ENCODE measurements at places on chromosomes 7 and 10.

GRCh38 chr7:142870566-142871259 lies 14.8 kb downstream of the TRPV6 start:
- DNase-seq, result no peak

DNA sequence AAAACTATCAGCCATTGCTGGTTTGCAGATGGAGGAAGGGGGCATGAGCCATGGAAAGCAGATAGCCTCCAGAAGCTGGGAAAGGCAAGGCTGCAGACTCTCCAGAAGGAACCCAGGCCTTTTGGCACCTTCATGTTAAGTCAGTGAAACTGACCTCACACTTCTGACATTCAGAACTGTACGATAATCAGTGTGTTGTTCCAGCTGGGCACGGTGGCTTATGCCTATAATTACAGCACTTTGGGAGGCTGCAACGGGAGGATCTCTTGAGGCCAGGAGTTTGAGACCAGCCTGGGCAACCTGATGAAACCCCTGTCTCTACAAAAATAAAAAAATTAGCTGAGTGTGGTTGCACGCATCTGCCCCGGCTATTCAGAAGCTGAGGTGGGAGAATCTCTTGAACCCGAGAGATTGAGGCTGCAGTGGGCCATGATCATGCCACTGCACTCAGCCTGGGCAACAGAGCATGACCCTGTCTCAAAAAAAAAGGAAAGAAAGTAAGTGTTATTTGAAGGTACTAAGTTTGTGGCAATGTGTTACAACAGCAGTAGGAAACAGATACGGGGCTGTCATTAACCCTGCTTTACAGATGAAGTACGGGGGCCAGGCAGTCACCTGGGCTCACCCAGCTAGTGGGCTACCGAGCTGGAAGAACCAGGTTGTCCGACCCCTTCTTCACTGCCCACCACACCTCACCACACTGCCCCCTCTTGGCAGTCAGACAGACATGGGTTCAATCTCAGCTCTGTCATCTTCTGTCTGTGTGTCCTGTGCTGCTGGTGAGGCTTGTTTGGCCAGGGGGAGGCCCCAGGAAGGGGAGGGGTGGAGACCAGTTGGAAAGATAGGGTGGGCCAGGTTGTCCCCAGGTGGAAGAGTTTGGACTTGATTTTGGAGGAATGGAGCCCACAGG lies 18.3 kb downstream of the CHST3 start:
- no peak for DNase-seq

DNA sequence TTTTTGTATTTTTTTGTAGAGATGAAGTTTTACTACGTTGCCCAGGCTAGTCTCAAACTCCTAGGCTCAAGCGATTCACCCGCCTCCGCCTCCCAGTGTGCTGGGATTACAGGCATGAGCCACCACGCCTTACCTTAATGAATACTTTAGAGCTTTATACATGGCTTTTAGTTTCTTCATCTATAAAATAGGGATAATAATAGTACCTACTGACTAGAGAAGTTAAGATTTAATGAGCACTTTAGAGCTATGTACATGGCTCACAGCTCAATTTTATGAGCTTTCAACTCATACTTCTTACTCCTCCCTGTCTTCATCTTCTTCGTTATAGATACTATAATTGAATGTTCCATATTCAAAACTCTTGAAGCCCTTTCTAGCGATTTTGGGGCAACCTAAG lies 229.7 kb upstream of the KAT6B start:
- no peak for DNase-seq

GRCh38 chr10:107806026-107806425 lies 641.5 kb upstream of the SORCS1 start:
- DNase-seq, result no peak

DNA sequence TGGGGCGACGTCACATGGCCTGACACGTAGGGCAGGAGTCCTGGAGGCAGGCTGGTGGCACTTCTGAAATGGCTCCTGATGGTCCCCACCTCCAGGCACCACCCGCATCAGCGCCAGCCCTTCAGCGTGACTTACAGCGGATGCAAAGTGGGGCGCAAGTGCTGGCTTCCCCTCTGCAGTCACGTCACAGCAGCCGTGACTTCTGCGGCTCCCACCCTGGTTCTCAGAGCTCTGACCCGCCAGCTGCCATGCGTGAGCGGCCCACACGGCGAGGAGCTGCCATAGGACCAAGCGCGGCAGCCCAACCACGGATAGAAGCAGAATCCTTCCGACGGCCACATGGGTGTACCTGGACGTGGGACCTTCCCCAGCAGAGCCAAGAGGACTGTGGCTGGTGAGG lies 159.0 kb downstream of the ELFN1 start:
- DNase-seq, result no peak

DNA sequence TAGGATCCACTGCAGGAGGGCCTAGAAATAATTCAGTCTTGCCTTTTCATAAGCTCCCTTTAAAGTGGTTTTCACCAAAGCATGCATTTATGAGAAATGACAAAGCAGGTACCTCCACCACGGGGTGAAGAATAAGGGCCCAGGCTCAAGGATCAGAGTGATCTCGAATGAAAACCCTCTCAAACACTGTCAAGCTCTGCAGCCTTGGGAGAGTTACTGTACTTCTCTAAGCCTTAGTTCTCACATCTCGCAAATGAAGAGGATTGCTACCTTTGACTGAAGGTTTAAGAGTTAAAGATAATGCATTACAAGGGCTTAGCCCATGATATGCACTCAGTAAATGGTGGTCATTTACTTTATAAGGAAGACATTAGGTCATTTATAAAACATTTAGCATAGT lies 81.7 kb downstream of the CUBN start:
- DNase-seq, result no peak

- no peak for DNase-seq
Observed at GRCh38 chr10:91042069-91042468, 121.2 kb upstream of the ANKRD1 start.

- DNase-seq, result no peak
Observed at GRCh38 chr10:132632851-132633684, 95.5 kb downstream of the INPP5A start.

GRCh38 chr10:10584161-10584560 lies 433.5 kb upstream of the CELF2 start:
- DNase-seq, result no peak

GRCh38 chr10:9253121-9253520 lies 1198.6 kb downstream of the GATA3 start:
- no peak for DNase-seq

DNA sequence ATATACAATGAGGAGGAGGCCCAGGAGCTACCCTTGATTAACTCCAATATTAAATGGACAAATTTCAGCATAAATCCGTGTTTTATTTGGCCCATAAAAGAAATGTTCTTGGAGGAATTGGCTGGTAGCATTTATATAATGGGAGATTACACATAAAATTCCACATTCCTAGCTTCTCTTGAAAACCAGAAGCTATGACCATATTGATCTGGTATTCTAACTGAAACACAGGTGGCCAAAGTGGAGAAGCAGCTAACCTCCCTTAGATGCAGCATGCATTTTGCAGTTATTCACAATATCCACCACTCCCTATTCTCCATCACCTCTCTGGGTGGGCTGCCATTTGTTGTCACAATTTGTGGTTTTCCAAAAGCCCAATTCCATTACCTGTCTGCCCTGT lies 148.8 kb upstream of the CACNA2D1 start:
- DNase-seq, result no peak

- no peak for DNase-seq
Observed at GRCh38 chr10:15141136-15142054, 27.1 kb downstream of the NMT2 start.

DNA sequence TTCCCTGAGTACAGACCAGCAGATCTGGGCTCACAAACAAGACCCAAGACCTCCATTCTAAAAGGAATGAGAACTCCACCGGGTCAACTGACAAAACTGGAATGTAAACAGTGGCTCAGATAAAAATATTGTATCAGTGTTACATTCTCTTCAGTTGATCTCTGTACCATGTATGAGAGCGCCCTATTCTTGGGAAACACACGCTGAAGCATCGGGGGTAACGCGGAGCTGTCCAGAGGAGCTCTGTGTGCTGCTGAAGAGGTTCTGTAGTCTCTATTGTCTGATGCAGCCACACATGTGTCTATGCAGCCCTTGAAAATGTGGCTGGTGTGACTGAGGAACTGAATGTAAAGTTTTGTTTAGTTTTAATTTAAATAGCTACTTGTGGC lies 39.7 kb downstream of the HIPK2 start:
- DNase-seq, result no peak

DNA sequence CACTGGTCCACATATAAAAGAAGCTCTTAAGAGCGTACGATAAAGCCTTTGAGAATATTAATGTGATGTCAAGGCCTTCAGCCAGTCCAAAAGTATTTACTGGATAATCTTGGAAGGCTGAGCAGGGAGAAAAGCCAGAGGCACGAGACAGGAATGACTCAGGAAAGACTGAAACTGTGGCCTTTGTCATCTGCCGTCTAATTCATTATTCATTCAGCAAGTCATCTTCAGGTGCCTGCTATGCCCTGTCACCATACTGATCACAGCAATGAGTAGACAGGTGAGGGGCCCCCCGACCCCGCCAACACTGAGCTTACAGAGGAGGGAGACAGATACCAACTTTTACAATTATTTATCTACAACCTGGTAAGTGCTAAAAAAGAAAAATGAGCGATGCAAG lies 78.9 kb downstream of the VOPP1 start:
- DNase-seq, result no peak

- no peak for DNase-seq
Observed at GRCh38 chr7:91240376-91240941, 23.8 kb upstream of the FZD1 start.

Measured in stimulated activated CD8-positive, alpha-beta memory T cell treated with anti-CD3 and anti-CD28 coated beads, Interleukin-4, amount 100 ng/mL, for 24 hours (primary cell).